ENCODE measurements at places on chromosomes 2 and 18.

DNA sequence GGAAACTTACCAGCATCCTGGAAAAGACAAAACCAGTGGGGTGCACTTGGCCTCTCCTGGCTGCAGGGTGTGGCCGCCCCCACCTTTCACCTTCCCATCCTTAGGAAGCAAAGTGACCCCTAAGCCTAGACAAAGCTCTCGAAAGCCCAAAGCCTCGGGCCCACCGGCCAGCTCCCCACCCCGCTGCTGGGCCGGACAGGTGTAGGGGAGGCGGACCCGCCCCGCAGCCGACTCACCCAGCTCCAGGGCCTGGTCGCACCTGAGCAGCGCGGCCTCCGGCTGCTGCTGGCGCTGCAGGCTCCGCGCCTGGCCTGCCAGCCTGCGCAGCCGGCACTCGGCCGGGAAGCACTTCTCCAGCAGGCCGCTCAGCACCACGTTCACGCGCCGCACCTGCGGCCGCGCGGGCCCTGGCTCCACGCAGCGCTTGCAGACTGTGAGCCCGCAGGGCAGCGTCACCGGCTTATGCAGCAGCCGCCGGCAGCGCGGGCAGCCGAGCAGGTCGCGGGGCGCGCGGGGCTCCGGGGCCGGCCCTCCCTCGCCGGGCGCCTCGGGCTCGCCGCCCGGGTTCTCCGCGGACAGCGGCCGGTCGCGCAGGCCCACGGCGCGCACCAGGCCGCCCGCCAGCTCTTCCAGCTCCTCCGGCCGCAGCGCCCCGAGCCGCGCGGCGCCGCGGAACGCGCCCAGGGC is 979 bp downstream of the LONRF2 start:
- DNase-seq: peak; percentile 19

- DNase-seq: no peak
These were observed 37.7 kb downstream of the TGFA start for GRCh38 chr2:70515938-70516337.

DNA sequence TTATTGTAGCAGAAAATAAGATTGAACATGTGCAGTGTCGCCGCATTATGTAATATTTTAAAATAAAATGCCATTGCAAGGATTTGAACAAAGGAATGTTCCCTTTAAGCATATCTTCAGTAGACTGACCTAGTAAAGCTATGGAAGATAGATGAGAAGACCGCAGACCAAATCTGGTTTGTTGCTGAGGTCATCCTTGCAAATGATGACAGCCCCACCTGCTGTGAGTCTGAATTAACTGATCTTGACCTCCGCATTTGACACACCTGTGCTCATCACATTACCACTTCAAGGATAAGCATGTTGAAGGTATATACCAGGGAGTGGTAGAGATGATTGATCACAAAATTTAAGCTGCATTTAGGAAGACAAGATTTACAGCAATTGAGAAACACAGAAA is 96.2 kb downstream of the NYAP2 start:
- no peak for DNase-seq

GRCh38 chr2:9573013-9573720 is 17.5 kb upstream of the ADAM17 start:
- peak; percentile 64 for DNase-seq

- DNase-seq: no peak
These were observed 99.7 kb downstream of the TTN start for GRCh38 chr2:178707476-178707875.

DNA sequence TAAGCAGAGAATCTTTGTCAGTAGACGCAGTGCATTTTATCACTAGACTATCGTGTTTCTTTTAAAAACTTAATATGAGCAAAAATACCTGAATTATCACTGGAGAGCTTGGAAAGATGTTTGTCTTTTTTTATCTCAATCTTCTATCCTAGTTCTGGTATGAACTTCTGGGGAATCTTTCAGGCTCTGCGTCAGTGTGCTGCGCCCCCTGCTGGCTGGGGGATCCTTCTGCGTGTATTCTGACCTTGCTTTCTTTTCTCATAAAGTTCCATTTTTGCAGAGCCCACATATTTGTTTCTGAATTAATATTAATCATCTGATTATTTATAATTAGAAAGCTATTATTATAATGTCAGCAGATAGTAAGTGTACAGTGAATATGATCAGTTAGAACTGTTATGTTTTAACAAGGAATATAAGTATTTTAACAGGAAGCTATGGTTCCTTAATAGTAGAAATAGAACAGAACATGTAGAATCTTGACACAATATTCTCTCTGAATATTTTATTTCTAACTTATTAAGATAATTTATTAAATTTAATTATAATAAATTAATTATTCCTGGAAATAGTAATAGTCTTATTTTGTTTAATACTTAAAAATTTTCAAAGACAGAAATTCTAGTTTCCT is 945.0 kb upstream of the CRIM1 start:
- peak; percentile 39 for DNase-seq

GRCh38 chr2:28526527-28527132 is 30.8 kb downstream of the PLB1 start:
- no peak for DNase-seq

- DNase-seq: no peak
These were observed 67.5 kb upstream of the ZNF516 start for GRCh38 chr18:76562286-76563122.

GRCh38 chr2:158644139-158644538 is 151.0 kb upstream of the DAPL1 start:
- DNase-seq: peak; percentile 90
